ENCODE measurements at places on chromosomes 2 and 18.

DNA sequence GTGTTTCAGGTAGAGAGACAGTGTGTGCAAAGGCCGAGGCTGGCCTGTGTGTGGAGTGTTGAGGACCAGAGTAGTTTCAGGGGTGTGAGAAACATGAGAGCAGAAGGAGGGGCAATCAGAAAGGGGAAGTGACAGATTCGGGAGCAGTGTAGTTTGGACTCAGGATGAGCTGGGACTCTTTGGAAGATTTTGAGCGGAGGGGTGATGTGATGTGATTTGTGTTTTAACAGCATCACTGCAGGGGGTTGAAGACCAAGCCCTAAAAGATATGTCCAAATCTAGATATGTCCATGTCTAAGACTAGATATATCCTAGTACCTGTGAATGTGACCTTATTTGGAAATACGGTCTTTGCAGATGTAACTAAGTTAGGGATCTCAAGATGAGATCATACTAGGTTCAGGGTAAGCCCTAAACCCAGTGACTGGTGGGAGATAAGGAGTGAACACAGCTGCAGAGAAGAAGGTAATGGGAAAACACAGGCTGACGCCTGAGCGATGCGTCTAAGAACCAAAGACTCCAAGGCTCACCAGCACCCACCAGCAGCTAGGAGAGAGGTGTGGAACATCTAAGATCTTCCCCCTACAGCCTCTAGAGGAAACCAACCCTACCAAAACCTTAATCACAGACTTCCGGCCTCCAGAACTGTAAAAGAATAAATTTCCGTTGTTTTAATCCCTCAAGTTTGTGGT is 38.5 kb upstream of the MYO3B start:
- DNase-seq, result no peak

DNA sequence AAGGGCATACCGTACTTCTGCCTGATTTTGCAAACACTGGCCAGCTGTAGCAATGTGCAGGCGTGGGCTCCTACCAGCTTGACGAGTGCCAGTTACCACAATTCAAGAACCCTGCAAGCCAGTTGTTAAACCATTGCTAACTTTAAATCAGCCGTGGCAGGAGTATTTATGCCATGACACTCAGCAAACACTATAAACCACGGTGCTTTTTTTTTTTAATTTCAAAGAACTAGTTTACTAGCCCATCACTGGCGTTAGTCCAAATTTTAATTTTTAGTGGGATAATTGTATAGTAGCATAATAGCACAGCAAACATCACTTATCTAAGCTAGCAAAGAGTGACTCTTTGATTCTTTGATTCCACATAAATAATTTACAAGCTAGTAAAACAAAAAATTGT is 111.1 kb downstream of the COL4A4 start:
- DNase-seq, result no peak

DNA sequence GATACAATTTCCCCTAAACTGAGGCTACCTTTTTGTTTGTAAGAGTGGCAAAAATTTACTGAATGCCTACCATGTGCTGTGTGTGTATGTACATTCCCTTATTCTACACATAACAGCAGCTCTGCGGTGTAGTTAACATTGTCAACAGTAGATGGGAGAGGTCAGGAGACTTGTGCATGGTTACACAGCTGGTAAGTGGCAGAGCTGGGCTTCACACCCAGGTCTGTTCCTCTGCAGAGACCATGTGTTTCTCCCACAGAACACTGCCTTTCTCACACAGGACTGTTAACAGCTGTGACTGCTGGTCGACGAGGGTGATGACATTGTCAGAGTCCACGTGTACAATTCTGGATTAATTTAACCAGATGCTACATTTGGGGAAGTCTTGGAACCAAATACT is 49.1 kb downstream of the EML6 start:
- no peak for DNase-seq

DNA sequence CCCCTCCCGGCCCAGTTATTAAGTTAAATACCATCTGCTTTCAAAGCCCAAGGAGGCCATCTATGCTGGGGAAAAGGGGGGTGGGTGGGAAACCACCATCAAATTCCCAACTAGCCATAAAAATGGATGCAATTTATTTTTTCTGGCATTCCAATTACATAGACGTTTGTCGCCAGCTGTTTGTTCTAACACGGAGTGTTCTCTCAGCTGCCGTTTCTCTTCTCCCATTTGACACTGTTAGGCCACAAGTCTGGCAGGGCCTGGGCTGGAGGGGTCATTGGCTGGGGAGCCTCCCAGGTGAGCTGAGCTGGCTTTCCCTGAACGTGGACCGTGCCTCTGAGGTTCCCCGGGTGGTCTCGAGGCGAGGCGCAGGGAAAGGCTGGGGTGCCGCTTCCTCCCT is 16.6 kb downstream of the ATOH8 start:
- no peak for DNase-seq

DNA sequence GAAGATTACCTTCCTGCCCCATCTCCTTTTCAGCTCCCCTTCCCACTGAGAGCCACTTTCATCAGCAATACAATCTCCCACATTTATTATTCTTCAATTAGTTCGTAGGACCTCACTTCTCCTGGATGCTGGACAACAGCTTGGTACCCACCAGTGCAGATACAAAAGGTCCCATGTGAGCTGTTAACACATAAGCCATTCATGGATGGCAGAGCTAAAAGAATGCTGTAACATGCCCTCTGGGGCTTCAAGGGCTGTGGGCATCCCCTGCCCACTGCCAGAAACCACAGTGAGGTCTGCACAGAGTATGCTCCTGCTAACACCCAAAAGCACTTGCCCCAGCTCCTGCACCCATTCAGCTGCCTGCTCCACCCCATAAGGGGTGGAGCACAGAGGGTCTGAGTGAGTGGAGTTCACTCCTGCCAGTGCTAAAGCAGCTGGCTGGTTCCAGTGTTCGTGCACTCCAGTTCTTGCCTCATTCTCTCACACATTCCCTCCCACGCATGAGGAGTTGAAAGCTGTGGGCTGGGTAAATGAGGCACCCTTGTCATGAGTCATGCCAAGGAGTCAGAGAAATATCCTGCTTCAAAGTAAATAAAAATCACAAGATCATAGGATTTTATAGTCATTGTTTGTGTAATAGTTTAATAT is 305.9 kb upstream of the TMEFF2 start:
- DNase-seq, result no peak

DNA sequence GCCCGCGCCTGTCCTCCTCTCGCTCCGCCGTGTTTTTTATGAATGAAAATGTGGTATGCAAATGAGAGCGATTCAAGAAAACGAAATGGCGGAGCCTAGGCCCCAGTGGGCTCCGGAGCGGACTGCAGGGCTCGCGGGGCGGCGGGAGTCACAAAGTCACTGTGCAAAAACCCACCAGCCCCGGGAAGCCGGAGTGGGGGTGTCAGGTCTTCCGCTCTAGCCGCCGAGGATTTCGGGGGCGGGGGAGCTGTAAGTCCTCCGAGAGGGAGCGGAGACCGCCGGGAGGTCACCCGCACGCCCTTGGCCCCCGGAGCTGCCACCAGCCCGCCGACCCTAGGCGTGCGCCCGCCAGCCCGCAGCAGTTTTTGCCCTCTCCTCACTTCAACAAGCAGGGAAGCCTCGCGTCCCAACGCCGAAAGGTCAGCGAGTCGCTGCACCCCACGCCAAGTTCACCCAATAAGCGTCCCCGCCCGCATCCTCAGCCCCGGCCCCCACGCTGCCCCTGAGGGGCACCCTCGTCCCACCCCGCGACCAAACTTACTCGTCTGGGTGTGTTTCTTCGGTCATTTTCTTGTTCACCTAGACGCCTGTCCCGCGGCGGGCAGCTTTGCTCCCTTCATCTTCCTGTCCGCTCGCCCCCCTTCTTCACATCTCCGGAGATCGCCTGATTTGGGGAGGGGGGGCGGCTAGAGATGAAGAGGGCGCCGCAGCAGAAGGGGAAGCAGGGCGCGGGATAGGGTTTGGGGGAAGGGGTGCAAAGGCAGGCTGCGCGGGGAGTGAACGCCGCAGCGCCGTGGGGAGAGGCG is 775 bp downstream of the SPRED2 start:
- no peak for DNase-seq

- DNase-seq, result no peak
Observed at GRCh38 chr2:238155761-238156694, 2.7 kb upstream of the ERFE start.

DNA sequence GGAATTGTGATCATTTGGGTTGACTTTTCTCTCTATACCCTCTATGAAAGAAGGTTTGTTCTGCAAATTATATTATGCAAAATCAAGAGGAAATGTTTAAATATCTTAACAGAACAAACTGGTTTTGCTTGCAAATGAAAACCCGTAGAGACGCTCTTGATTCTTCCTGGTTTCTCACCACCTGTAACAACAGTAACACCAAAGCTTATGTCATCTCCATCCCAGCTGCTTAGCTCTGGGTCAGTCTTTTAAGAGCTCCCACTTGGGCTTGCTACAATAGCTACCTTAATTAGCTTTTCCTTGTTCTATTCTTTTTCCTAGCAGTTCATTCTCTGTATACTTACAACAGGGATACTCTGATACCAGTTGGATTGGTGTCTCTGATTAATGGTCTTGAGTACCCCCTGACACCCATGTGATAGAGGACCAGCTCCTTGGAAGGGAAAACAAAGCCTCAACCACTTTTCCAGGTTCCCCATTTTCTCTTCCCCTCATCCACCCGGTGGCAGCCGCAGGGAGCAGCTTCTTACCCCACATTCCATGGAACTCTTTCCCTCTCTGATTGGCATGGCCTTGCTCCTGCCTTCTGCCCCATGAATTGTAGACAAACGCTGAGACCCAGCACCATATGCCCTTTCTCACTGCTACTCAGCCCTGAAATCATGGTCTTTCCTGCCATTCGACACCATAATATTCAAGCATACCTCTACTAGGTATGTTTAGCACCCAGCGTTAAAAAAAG is 27.7 kb downstream of the TMEM182 start:
- DNase-seq, result no peak

All from smooth muscle cell of the brain vasculature (primary cell).